ENCODE measurements at places on chromosomes 4 and X.

DNA sequence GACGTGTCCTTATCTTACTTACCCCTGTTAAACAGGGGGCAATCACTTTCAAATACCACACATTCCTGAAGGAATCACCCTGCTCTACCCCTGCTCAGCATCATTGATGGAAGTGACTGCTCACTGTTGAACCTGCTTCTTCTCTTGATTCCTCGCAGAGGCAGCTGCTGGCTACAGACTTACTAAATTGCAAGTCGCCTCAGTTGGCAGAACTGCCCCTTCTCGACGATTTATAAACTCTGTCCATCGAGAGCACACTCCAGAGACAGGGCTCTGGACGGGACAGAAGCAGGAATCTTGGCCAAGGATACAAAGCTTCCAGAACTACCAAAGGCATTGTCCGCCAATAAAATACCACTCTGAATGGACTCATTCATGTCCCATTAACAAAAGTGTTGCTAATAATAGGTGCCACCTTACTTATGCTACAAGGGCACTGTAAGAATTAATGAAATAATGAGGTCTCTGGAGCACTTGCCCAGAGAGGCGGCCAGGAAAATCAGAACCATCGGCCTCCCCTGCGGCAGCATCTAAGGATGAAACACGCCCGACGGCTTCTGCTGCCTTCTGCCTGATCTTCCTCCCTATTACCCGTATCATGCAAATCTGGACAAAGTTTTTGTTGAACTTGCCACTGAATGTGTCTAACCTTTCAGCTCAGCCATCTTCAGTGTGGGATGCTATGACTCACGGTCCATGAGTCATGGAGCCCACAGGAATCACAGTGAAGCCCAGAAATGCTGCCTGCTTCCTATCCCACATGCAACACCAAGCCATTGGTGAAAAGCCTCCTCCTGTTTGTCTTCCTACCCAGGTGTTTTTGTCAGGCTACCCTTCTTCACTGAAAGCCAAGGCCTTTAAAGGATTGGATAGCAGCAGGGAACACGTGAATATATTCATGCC, 164.9 kb downstream of the MAML3 start:
- DNase-seq = no peak

- no peak for DNase-seq
Observed at GRCh38 chr4:96003951-96004740, 164.3 kb downstream of the PDHA2 start.

GRCh38 chrX:132622130-132622529, 133.3 kb upstream of the MBNL3 start:
- DNase-seq = no peak

GRCh38 chr4:94063084-94063483, 144.6 kb upstream of the SMARCAD1 start:
- DNase-seq = no peak

GRCh38 chr4:102281171-102281839, 64.0 kb downstream of the SLC39A8 start:
- DNase-seq = no peak

Data from left kidney (tissue), 8 donors.